ENCODE measurements at places on chromosomes 1 and 21. TPM values are rescaled to one million over a fixed set of nuclear protein-coding genes. Genes with fewer than 3 reads are reported as not detected.

Gene MYBPHL
- total RNA-seq = 0.20 TPM

GRCh38 chr1:29685387-29685786 lies 449.1 kb downstream of the PTPRU start:
- DNase-seq = no peak

Gene CRNN
- not detected for total RNA-seq

DNA sequence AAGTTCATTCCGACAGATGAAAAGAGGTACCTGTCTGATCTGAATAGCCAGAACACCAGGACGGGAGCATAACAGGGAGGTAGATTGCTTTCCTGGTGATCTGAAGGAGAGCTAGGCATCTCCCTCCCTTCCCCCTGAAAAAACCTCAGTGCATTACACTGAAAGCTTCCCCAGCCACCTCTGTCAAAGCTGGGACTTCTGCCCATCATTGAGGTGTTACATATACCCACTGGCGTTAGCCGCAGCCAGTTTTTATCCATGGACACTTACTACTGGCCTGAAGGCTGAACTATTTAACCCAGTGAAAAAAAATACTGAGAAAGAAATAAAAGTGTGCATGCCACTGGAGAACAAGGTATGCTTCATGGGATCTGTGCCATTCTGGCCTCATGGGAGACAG lies 568.3 kb upstream of the ADAMTS5 start:
- no peak for DNase-seq

DNA sequence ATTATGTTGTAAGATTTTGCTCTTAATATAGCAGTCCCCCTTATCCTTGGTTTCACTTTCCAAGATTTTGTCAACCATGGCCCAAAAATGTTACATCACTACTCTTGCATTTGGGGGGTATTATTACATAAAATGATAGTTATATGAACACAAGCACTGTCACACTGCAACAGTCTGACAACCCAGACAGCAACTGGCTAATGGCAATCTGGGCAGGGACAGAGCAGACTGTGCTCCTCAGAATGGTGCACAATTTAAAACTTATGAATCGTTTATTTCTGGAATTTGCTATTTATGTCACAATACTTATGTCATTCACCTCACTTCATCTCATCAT lies 2.1 kb upstream of the IVNS1ABP start:
- no peak for DNase-seq

DNA sequence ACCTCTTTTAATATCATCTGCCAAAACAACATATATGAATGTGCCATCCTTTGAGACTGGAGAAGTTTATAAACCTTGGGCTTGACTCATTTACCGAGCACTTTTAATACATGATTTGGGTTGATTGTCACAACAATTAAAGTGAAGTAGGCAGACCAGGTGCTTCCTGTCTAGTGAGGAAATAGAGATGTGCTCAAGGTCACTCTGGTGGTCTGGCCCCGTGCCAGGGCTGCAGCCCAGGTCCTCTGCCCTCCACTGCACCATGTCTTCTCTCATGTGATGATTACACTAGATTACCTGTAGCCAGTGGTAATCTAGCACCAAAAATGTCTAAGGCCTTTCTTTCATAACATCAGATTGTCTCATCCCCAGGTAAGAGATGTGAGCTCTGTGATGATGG lies 61.8 kb upstream of the LAMC2 start:
- DNase-seq = no peak

DNA sequence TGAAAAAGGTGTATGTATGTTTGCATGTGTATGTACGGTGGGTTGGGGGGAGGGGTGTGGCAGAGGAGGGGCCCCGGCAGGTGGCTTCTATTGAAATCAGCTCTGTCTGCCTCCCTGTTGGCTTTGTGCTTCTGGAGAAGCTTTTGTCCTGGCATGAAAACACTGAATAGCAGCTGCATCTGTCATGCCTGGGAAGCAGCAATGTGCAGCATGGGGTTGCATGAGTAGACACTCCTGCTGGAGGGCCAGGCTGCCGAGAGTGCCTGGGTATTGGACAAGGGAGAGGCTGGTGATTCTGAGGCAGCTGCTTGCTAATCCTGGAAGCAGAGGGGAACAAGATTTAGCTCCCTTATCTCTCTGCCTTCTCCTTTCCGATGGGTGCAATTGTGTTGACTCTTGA lies 20.5 kb downstream of the MAPKAPK2 start:
- no peak for DNase-seq

DNA sequence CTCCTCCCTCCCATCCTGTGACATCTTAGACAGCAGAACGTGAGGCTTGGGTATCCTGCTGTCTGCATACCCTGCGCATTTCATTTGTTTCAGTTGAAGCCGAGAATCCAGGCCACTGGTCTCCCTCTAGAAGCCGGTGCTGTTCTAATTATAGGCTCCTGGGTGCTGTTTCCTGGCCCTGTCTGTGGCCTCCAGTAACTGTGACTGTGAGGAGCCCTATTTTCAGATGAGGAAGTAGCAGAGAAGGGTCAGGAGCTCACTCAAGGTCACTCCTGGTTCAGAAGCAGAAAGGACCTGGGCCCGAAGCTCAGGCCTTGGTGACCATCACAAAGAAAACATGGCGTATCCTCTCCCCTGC lies 24.0 kb downstream of the COQ8A start:
- DNase-seq = no peak

Gene ZSWIM5
- 4.4 TPM for total RNA-seq

Gene ICOSLG
- 8.6 TPM for total RNA-seq

Gene NBPF10
- 3.9 TPM for total RNA-seq

DNA sequence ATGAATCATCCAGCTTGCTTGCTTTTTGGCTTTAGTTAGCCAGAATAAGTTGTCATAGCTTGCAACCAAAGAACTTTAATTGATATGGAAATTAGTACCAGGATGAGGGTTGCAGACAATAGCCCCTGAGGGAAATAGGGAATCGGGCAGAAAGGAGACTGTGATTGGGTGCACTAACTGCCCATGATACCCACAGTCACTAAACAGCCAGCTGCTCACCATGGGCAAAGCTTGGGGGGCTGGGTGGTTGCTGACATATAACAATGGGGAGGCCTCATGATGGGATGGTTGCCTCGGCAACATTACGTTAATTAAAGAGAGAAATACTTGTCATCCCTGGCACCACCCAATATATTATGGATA lies 17.8 kb upstream of the PLA2G2E start:
- no peak for DNase-seq
